ENCODE measurements at places on chromosomes 7 and 10. TPM values are rescaled to one million over a fixed set of nuclear protein-coding genes. Genes with fewer than 3 reads are reported as not detected.
A peak's percentile ranks its signal among the peaks of the same experiment; 100 is the strongest.

GRCh38 chr7:159192725-159193453 is 48.2 kb upstream of the VIPR2 start:
- no peak overlapping the region for H3K27ac ChIP-seq
- H3K36me3 ChIP-seq, result no peaks in the 10 kb centered on the region
- DNase-seq, result peak; percentile 50
- H3K4me1 ChIP-seq, result peaks cover 20% of the 10 kb centered on the region
- H3K27me3 ChIP-seq, result peaks cover 2% of the 10 kb centered on the region

- peaks cover 13% of the 10 kb centered on the region for H3K4me1 ChIP-seq
- no peak for DNase-seq
- H3K36me3 ChIP-seq, result no peaks in the 10 kb centered on the region
- H3K27me3 ChIP-seq, result peaks cover 65% of the 10 kb centered on the region
- no peak overlapping the region for H3K4me3 ChIP-seq
- H3K27ac ChIP-seq, result no peak overlapping the region
These were observed 3.5 kb downstream of the CYTH3 start for GRCh38 chr7:6268907-6269306.

DNA sequence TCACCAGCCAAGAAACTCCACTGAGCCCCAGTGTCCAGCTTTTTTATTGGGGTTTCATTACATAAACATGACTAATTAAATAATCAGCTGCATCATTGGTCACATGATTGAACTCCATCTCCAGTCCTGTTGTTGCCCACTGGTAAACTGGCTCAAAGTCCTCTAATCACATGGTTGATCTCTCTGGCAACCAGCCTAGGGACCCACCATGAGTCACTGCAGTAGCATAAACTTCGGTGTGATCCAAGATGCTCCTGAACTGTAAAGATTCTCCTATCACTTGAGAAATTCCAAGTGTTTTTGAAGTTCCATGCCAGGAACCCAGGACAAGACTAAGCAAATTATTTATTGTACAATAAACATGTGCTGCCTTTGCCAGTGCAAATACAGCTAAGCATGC is 130.4 kb upstream of the AUTS2 start:
- no peak for DNase-seq
- H3K27me3 ChIP-seq, result no peaks in the 10 kb centered on the region
- no peak overlapping the region for H3K27ac ChIP-seq
- H3K4me1 ChIP-seq, result no peaks in the 10 kb centered on the region
- H3K36me3 ChIP-seq, result no peaks in the 10 kb centered on the region
- no peak overlapping the region for H3K4me3 ChIP-seq

Gene FASTK
- 92.3 TPM for total RNA-seq

Gene PPP1R3C
- total RNA-seq, result 0.21 TPM

- no peaks in the 10 kb centered on the region for H3K27me3 ChIP-seq
- H3K27ac ChIP-seq, result peak overlapping the region; percentile 88
- H3K4me3 ChIP-seq, result peak overlapping the region; percentile 97
- peaks cover 59% of the 10 kb centered on the region for H3K4me1 ChIP-seq
- DNase-seq, result peak; percentile 79
These were observed 1.7 kb upstream of the PRKCQ start for GRCh38 chr10:6581778-6582228.

Gene SPDYE2
- total RNA-seq, result not detected

DNA sequence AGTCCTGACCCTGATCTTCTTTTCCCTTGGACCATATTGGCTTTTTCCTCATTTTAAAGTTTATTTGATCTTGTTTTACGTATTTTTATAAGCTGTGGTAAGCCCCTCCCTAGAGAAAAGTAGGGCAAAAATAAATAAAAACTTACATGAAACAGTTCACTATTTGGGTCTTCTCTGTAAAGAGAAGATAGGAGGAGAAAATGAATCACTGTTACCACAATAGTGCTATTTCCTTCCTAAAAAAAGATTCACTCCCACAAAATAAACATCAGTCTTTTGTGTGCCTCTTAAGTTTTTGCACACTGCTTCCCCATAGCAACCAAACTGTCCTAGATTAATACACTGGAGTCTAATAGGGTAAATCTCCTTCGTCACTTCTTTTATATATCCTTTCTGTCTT is 1.4 kb upstream of the SVIL start:
- peaks cover 29% of the 10 kb centered on the region for H3K4me1 ChIP-seq
- DNase-seq, result no peak
- peaks cover 3% of the 10 kb centered on the region for H3K36me3 ChIP-seq
- peak overlapping the region; percentile 40 for H3K27ac ChIP-seq

Gene PLXNA4
- 0.70 TPM for total RNA-seq

GRCh38 chr7:2202901-2203765 is 29.6 kb downstream of the MAD1L1 start:
- H3K27ac ChIP-seq, result no peak overlapping the region
- H3K4me3 ChIP-seq, result no peak overlapping the region
- no peak for DNase-seq

GRCh38 chr7:18895456-18895855 is 222.0 kb downstream of the TWIST1 start:
- H3K27ac ChIP-seq, result no peak overlapping the region
- H3K4me3 ChIP-seq, result no peak overlapping the region
- H3K4me1 ChIP-seq, result no peaks in the 10 kb centered on the region

Gene GIMAP4
- total RNA-seq, result 62.7 TPM

DNA sequence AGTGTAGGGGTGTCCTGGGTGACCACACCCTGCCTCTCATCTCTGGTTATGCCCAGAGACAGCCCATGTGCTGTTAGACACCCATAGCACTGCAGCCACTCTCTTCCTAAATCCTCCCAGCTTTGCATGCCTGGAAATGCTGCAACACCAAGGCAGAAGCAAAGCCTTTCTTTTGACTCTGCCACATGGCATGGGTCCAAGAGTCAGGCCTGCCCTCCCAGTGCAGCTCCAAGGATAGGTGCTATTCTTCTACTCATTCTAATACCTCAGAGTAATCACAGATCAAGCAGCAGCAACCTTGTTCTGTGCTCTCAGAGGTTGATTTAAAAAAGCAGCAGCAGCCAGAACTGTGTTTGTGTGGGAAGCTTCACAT is 23.4 kb downstream of the FRMPD2 start:
- DNase-seq, result no peak
- peaks cover 2% of the 10 kb centered on the region for H3K27me3 ChIP-seq
- no peaks in the 10 kb centered on the region for H3K4me1 ChIP-seq
- H3K4me3 ChIP-seq, result no peak overlapping the region
- no peak overlapping the region for H3K27ac ChIP-seq
- H3K36me3 ChIP-seq, result no peaks in the 10 kb centered on the region

DNA sequence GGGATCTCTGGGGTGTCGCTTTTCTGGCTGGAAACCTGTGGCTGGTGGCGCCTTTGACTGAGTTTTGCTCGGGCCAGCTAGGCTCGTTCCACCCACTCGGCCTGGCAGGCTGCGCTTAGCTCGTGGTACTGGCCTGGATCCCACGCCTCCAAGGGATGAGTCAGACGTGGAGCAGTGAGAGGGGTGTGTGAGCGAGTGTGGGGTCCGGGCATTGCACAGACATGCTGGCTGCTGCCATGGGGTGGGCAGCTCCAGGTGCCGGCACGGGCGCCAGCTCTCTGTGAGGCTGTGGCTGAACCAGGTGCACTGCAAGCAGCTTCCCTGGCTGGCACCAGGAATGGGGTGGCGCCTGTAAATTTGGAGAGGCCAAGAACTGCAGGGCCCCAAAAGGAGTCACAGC is 63.1 kb upstream of the CACNA2D1 start:
- no peak for DNase-seq
- no peak overlapping the region for H3K4me3 ChIP-seq
- no peak overlapping the region for H3K27ac ChIP-seq
- no peaks in the 10 kb centered on the region for H3K27me3 ChIP-seq
- H3K36me3 ChIP-seq, result no peaks in the 10 kb centered on the region
- no peaks in the 10 kb centered on the region for H3K4me1 ChIP-seq

Data from activated CD4-positive, alpha-beta T cell treated with anti-CD3 and anti-CD28 coated beads, Interleukin-2, amount 10 ng/mL, durations not matched to agents 24 days and 14 days (primary cell).